ENCODE measurements at places on chromosomes 2 and 18.

DNA sequence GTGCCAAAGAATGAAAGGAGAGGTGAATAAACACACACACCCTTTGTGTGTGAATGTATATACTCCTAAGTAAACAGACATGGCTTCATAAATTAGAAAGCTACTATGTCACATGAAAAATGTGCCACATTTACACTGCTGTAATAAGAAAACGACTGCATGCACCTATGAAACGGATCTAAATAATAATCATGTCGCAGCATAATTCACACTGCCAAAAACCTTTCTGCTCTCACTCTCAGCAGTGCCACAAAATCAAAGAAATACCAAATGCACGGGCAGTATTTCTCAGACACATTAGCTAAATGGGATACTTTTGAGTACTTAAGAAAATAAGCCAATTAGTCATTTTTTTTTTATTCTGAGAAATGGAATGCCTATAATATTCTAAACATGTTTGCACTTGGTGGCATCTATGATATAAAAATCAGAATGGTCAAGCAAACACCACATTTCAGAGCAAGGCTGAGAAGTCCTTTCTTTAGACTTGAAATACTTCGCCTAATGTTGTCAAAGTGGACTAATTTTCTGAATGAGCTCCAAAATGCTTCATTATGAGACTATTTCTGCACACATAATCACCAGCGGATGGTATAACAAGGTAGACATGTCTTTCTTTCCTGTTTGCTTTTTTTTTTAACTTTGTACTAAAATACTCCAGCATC lies 6.6 kb downstream of the BCL11A start:
- DNase-seq, result no peak

GRCh38 chr2:239438995-239439753 lies 38.4 kb upstream of the HDAC4 start:
- DNase-seq, result no peak

GRCh38 chr2:167279810-167280209 lies 391.5 kb downstream of the XIRP2 start:
- no peak for DNase-seq

GRCh38 chr18:50877545-50878265 lies 1.2 kb upstream of the ME2 start:
- DNase-seq, result no peak

DNA sequence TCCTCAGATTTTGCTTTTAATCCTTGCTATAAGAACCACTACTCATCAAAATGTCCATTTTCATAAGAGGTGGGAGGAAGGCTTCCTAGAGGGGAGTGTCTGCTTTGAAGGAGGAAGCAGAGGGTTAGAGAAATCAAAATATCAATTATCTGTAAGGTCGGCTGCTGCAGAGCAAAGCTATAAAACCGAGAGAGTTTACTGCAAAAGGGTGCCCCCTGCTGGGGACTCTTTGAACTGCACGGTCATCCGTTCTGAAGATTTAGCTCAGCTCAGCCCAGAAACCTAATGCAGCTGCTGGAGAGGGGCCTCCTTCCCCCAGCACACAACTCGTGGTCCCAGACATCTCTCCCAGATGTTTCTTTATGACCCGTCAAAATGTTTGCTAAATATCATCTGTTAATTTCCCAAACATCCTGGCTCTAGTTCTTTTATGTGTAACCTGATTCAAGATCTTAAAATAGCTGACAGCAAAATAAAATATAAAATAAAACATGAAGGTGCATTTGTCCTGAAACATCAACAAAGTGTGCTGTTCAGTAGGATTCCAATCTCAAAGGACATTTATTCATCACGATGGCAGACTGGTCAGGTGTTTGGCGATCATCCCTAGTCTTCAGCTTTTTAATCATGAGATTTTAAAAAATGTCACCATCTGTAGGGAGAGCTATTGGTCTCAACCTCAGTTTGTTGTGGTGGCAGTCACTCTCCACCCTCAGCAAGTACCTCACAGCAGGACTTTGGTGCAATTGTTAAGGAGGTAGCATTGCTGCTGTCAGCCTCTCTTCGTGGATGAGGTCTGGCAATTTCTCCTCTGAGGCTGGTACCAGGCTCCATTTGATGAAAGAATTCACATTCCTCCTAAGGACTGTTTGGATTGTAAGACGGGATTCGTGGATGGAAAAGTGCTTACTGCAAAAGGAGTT lies 185.9 kb downstream of the MTX2 start:
- peak; percentile 61 for DNase-seq

- DNase-seq, result no peak
These were observed 82.7 kb downstream of the MRO start for GRCh38 chr18:50737127-50737526.

GRCh38 chr18:14974576-14974975 lies 226.6 kb downstream of the ANKRD30B start:
- no peak for DNase-seq

- DNase-seq, result peak; percentile 0
These were observed 75.8 kb downstream of the CCDC148 start for GRCh38 chr2:158380746-158381145.

DNA sequence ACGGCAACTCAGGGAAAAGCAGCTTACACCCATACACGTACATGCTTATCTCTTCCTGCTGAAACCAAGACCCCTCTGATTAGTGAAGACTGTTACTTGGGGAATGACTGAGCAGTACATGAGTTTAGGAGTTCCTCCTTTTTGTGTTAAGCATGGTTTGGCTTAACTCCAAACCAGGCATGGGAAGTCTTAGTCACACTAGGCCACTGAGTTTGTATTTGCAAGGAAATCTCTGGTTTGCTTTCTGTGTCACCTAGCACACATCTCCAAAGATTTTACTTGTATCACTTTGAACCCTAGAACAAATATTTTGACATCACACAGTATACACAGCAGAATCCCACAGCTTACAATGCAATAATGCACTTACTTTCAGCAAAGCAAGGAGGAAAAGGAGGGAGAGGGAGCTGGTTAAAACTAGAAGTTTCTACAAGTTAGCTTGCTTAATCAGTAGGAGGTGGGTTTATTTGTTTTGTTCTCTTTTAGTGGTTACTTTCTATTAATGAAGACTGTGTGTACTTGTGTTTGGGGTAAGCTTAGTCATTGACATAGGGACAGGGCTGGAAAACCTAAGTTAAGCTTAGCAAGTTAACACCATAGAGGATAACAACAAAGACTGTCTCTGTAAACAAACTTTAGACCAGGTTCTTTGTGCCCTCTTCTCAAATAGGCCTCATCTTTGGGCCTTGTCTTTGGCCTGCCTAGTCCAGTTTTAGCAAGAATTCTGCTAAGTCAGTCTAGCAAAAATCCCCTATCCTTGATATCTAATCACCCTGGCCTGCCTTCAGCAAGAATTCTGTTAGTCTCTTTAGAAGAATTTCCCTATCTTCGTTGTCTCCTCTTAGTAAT lies 219.4 kb downstream of the MREG start:
- peak; percentile 86 for DNase-seq

- DNase-seq, result no peak
These were observed 28.4 kb downstream of the DNAH7 start for GRCh38 chr2:196040218-196040617.

DNA sequence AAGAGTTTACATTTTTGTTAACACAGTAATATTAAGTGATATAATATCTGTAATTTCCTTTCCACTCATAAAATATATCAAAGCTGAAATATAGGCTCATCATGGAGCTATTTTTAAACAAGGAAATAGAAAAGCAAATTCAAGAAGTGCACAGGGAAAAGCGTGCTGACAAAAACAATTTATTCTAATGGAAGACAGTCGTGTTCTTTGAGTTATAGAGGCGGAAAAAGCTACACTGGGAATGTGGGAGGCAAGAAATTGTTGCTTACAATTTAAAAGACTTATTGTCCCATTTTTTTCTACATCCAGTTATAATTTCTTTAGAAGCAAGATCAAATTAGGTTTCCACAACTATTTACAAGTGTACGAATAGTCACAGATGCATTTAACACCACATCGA lies 3.2 kb upstream of the TTN start:
- no peak for DNase-seq

Measured in fibroblast of the conjunctiva (primary cell).